ENCODE measurements at places on chromosomes 16 and 17.

GRCh38 chr16:73915140-73915539 lies 381.5 kb upstream of the PSMD7 start:
- DNase-seq: no peak

GRCh38 chr16:15450624-15451023 lies 16.2 kb downstream of the BMERB1 start:
- DNase-seq: peak; percentile 36

DNA sequence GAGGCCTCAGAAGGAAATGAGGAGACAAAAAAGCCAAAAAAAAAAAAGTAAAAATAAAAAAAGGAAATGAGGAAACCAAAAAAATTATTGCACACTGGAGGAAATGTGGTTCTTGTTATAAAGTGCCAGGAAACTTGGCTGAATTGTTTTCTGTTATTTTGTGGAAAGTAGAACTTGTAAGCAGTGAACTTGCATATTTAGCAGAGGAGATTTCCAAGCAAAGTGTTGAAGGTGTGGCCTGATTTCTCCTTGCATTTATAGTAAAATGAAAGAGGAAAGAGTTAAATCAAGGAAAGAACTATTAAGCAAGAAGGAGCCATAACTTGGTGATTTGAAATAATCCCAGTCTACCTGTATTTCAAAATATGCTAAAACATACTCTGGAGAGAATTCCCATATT lies 34.1 kb upstream of the CPPED1 start:
- no peak for DNase-seq

GRCh38 chr16:86577314-86577971 lies 906 bp upstream of the FOXL1 start:
- no peak for DNase-seq

DNA sequence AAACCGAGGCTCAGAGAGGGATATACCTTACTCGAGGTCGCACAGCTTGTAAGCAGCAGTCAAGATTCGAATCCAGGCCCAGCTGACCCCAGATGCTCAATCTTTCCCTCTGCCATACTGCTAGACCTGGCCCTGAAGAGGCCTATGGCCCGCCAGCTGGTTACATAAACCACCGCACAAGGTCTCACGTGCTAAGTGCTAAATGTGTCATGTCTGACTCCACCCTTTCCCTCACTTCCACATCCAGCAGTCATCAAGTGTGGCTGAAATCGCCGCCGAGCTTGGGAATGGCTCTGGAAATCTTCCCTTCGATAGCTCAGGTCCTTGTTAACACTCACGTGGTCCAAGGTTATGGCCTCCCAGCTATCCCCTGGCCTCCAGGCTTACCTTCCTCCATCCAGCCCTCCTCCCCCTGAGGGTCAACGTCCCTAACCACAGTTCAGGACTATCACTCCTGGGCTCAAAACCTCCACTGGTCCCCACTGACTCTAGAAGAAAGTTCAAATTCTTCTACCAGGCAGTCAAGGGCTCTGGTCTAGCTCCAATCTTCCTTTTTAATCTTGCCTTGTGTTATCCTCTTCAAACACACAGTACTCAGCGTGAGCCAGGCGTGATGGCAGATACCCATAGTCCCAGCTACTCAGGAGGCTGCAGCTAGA lies 3.5 kb downstream of the ZBTB4 start:
- DNase-seq: no peak

GRCh38 chr16:3189869-3190268 lies 1.9 kb downstream of the OR1F1 start:
- DNase-seq: no peak

DNA sequence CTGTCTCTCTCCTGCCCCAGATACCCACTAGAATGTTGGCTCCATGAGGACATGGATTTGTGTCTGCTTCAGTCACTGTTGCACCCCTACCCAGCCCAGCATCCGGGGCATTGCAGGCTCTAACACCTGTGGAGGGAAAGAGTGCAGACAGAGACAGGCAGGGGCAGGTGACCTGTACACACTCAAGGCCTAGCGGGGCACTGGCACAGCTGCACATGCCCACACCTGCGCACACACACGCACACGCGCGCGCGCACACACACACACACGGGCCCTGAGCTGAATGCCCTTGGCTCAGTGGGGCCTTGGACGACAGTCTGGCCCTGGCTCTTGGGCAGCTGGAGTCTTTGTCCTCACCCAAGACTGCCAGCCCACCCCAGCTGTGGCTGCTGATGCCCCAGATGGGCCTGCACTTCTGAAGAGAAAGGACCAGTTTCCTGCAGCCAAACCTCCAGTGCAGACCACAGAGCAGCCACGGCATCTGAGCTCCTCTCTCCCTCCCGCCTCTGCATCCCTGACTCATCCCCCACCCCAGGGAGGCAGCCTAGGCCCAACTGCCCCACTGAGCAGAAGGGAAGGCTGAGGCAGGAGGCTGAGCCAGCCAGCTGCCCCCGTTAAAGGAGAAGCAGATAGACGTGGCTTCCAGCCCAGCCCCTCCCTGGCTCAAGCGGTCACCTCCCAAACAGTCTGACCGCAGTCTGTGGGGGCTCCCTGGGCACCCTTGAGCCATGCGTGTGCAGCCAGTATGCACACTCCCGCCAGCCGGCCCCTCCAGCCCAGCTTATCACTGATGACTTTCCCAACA lies 12.3 kb upstream of the RAI1 start:
- DNase-seq: no peak

DNA sequence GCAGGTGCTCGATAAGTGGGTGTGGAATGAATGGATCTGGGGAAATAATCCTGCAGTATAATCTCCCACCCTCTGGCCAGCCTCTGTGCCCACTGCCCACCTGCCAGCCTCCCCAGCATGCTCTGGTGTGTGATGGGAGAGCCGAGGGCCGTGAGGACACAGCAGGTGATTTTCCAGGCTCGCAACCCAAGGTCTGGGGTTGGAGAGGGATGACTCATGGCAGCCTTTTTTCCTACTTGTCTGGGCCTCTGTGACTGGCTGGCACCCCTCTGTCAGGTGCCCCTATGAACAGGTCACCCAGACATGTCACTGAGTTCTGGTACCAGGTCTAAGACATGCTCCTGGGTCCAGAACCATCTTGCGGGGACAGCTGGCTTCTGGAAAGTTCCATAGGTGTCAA lies 385.7 kb upstream of the TNRC6C start:
- no peak for DNase-seq

DNA sequence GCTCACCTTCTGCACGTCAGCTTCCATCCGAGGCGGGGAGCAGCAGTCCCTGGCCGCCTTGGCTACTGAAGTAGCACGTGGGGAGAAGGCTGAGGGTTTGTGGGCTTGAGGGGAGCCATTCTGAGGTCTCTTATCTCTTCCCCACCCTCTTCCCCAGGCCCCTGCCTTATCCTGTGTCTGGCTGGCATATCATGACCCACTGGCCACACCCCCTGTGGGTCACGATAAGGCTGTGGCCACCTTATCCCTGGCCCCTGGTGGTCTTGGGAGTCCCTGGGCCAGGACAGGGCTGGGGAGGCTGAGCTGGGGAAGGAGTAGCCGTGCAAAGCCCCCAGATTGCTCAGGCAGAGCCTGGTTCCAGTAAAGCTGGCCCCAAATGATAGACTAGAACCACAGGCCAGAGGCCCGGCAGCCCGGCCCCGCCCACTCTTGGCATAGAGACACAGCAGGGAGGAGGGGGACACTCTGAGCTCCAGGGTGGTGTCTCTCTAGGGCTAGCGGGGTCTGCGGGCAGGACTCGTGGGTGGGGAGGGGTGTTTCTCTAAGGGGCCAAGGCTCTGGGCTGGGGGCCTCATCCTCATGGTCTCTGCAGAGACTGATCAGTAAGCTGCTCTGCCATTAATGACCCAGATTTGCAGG lies 7.6 kb downstream of the SPNS2 start:
- DNase-seq: no peak

GRCh38 chr16:76835779-76836300 lies 355.1 kb upstream of the MON1B start:
- no peak for DNase-seq

DNA sequence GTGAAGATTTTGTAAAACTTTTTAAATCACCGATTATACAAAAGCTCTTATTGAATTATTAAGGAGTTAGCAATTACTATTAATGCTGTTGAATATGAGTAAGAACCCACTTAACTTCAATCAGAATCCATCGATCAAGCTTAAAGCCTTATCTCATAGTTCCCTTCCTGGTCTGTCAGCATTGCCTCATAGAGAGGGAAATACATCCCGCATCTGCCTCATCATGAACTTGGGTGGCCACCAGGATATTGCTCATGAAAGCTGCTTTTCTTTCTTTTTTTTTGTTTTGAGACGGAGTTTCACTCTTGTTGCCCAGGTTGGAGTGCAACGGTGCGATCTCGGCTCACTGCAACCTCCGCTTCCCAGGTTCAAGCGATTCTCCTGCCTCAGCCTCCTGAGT lies 66.7 kb downstream of the PIGL start:
- peak; percentile 48 for DNase-seq

GRCh38 chr16:80719573-80719972 lies 84.8 kb downstream of the CDYL2 start:
- no peak for DNase-seq

DNA sequence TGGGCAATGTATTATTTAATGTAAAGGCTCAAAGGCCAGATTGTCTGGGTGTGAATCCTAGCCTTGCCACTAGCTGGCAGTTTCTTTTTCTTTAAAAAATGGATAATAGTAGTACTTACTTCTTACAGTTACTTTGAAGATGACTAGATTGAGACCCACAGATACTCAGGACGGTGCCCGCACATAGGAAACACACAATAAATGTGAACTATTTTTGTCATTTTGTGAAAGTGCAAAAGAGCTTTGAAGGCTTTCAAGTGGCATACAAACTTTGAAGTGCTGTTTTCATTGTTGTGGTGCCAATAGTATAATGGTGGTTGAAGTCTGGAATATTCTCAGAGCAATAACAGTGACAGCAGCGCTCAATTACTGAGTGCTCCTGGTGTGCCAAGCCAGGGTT lies 63.6 kb downstream of the OTOA start:
- no peak for DNase-seq

DNA sequence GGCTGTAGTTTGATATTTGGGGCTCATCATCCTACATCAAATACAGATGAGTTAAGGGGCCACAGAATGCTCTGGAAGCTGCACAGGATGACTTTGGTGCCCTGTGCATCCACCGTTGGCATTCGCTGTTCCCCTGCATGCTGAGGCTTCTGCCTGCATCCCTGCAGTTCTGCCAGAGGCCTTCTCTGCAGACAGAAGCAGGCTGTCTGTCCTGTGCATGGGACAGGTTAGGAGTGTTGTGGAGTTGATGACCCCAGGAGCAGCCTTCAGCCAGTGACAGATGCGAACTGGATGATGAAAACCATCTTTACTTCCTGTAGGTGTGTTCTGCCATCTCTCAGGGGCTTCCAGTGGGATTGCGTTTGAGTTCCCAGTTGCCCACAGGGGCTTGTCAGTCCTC lies 13.6 kb upstream of the TNS4 start:
- DNase-seq: no peak

- no peak for DNase-seq
Measured at GRCh38 chr17:41595585-41595984, 8.9 kb upstream of the KRT14 start.

DNA sequence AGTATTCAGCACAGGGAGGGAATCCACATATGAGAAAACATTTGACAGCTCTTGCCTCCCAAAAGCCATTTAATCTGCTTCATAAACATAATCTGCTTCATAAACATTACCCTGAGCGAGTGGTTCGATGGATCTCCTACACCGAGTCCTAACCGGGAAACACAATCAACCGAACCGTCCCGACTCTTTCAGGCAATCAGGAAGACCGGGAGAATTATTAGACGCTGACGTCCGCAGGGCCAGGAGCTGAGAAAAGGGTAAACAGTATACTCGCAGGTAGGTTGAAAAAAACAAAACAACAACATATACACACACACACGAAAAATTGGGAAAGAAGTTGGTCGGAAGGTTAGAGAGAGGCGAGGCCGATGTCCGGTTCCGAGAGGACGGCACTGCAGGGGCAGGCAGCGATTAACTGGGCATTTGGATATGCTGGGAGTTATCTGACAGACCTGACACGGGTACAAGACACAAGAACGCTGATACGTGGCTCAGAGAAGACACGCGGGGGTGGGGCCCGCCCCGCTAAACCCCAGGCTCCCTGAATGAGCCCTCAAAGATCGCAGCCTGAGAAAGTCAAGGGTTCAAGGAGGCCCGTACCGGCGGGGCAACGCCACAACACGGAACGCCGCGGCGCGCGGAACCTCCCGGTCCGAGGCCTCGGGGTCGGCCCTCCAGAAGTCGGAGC lies 585 bp downstream of the AP1G1 start:
- DNase-seq: peak; percentile 16

- DNase-seq: no peak
Measured at GRCh38 chr17:74921026-74921681, 1.9 kb downstream of the USH1G start.

DNA sequence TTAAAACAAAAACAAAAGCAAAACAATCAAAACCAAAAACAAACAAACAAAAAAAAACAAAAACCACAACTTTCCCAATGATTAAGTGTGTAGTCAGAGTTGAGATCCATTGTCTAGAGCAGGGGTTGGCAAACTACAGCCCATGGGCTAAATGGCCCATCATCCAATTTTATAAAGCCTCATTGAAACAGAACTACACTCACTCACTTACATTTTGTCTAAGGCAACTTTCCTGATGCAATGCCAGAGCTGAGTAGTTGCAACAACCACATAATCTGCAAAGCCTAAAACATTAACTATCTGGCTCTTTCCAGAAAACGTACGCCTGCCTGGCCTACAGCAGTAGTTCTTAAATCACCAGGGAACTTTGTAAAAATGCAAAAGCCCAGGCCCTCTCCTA lies 124.1 kb downstream of the SOX9 start:
- peak; percentile 16 for DNase-seq

- DNase-seq: no peak
Measured at GRCh38 chr16:8887431-8887765, 5.2 kb downstream of the LITAFD start.

GRCh38 chr16:88408561-88409142 lies 25.9 kb downstream of the ZNF469 start:
- no peak for DNase-seq

DNA sequence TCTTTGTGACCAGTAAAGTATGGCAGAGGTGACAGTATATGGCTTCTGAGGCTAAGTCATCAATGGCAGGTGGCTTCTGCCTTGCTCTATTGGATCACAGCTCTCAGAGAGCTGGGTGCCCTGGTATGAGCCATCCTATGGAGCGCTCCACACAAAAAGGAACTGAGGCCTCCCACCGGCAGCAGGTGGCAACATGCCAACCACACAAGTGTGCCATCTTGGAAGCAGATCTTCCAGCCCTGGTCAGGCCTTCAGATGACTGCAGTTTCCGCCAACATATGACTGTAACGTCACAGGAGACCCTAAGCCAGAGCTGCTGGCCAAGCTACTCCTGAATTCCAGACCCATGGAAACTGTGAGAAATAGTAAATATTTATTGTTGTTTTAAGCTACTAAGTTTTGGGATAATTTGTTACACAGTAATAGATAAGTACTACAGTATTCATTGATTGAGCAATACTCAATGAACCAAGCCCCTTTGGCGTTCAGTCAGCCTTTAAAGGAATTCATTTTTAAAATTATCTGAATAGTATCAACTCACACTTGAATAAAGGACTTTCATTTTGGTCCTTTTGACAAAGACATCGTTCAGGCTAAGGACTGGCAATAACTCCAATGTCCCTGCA lies 69.4 kb upstream of the LHX1 start:
- no peak for DNase-seq

- peak; percentile 18 for DNase-seq
Measured at GRCh38 chr16:20415541-20415940, 6.2 kb downstream of the ACSM5 start.

GRCh38 chr16:89183463-89183862 lies 11.9 kb downstream of the CDH15 start:
- DNase-seq: no peak

Data from stromal cell of bone marrow (primary cell).